ENCODE measurements at places on chromosomes 4 and X.

DNA sequence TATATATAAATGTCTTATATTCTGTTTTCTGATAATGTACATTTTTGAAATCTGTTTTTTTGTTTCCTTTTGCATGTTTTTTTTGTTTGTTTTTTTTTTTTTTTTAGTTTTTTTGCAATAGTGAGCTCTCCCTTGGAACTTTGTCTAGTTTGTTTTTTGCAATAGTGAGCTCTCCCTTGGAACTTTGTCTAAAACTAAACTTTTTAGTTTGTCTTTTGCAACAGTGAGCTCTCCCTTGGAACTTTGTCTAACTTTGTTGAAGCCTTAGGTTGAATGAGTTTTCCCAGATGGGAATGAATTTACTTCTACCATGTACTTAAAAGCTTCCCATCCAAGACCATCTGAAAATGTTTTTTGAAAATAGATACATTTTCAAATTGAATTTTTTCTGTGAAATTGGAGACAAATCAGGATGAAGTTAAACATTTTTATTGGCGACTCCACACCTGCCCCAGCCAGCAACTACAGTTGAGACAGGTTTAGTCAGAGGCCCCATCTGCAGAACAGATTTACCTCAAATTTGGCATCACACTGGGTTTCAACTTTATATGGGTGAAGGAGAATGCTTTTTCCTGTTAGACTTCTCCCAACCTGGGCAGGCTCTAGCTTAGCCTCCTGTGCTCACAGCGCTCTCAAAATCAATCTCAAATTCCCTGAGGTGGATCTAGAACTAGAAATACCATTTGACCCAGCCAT, 16.0 kb downstream of the SLC9B2 start:
- no peak for DNase-seq

DNA sequence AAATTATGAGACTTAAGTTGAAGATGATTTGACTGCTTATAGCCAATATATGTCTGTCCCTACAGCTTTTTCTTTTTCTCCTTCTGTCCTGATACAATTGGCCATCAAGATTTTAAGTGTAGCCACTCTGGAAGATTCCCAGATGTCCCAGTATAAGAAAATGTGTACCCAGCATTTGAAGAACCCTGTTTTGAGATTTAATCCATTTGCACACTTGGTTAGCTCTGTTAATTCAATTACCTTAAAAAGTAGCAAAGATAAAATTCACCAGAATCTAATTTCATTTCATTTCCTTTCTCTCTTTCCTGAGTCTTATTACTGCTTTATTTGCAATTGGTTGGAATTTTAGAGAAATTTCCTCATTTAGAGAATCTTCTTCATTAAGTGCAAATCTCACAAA, 81.4 kb downstream of the DDIT4L start:
- no peak for DNase-seq

GRCh38 chr4:19945979-19946380, 305.7 kb upstream of the SLIT2 start:
- no peak for DNase-seq

DNA sequence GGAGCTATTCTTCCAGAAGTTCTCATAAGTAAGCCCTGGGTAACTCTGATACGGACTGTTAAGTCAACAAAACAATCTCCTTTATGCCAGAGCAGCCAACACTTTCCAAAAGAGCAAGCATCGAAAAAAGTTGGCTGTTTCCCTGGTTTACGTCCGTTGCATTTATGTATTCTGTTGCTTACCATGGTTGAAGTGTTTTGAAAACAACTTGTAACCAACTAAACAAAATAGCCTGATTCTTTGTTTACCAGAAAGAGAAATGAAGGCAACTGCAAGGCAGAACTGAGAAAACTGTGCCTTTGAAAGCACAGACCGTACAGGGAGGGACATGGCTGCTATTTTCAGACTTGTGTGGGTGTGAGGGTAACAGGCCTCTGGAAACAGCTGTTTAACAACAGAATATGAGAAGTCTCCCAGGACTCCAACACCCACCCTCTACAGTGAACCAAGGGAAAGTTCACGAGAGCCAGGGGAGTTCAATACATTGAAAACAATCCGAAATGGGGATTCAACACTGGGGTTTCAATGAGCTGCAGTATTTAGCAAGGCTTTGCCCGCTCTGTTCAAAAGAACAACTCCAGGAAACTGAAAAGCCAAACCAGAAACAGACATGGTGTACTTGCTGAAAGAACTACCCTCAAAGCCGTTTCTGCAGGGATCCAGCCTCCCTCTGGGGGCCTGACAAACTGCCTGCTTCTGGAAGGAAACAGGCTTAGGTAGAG, 95.8 kb upstream of the EGFL6 start:
- DNase-seq, result peak; percentile 5

DNA sequence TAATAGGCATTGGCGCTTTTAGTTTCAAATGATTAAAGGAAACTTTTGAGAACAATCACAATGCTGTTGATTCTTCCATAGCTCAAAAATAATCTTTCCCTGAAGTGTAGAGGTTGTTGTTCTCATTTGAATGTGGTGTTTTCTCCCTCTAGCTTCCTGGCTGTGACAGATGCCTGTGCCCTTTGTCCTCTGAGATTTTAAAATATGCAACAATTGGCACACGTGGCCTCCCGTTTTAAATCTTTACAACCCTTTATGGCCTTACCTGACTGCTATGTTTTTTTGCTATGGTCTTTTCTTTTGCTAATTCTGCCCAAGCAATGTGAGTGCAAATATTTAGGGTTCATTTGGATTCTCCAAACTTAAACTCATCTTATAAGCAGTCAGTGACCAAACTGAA, 22.9 kb upstream of the CASK start:
- no peak for DNase-seq

- peak; percentile 18 for DNase-seq
Observed at GRCh38 chr4:137531986-137532868, at the start of gene PCDH18. Gene PCDH18, minus strand, starts transcription at chr4:137532494. Its CDS starts 406 bp downstream, at chr4:137532088.

GRCh38 chr4:6772223-6772928, 10.2 kb upstream of the KIAA0232 start:
- DNase-seq, result no peak
